ENCODE measurements at places on chromosomes 6 and 20.

- no peak for DNase-seq
These were observed 334.1 kb downstream of the BCKDHB start for GRCh38 chr6:80440496-80441115.

DNA sequence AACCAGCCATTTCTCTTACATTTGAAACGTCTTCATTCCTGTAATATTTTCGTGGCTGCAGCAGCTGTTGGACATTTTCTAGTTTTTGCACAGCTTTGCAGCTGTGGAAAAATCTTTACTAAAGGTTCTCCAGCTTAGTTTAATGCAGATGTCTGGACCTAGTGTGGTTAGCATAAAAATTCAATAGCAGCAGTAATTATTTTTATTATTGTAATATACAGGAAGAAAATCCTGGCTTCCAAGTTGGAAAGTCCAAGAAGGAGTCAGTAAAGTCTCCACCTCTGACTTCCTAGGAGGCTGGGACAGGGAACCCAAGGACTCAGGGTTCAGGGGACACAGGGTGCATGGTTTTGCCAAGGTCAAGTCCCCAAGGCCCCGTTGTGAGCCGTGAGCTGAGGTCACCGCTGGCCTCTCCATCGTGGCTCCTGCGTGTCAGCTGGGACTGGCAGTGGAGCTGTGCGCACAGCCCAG is 230.6 kb downstream of the FNDC1 start:
- no peak for DNase-seq

GRCh38 chr6:19723545-19723944 is 113.6 kb upstream of the ID4 start:
- DNase-seq: no peak

GRCh38 chr6:17923401-17923863 is 64.0 kb downstream of the KIF13A start:
- DNase-seq: no peak

DNA sequence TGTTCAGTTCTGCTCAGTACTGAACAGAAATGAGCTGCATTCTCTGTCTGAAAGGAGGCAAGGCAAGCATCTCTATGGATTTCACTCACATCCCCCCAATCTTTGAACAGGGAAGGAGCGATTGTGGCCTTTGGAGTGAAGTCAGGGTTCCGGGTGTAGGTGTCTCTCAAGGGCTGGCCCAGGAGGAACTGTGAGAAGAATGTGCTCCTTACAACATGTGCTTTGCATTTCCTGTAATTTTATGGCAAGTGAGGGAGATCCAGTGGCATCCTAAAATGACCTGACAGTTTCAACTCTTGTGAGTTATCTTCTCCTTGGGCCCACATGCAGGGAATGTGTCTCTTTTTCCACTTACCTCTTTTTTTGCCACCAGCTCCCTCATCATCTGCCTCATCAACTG is 63.0 kb upstream of the RIN2 start:
- no peak for DNase-seq

- no peak for DNase-seq
These were observed 216.1 kb downstream of the ESR1 start for GRCh38 chr6:152023613-152024012.

DNA sequence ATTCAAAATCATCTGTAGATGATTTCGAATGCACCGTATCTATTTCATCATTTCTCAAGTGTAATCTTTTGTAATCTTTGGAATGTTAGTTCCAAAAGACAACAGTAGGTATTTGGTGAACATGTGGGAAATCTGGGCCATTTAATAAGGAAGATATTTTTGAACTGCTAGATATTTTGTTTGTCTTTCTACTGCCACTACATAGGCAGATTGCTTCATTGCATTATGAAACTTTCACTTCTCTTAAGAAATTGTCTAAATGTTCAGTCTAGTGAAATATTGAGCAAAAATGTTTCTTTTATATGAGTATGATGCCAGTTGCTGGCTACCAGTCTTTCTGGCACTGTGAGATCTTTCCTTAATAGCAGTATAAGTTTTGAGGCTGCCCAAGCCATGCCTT is 527.8 kb upstream of the RNF217 start:
- no peak for DNase-seq

DNA sequence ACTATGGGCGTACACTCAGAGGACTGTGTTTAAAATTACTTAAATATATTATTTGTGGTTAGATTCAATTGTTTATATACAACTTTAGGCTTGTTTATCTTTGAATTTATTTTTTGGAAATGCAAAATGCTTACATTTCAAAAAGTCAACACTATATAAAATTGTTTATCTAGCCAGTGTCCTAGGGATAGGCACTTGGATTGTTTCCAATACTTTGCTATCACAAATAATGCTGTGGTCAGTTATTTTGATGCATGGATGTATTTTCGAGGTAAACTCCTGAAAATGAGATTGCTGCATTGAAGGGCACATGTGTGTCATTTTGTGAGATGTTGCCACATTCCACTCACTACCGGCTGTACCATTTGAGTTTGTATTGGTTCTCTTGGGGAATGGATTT is 213.9 kb downstream of the SLC24A3 start:
- no peak for DNase-seq

GRCh38 chr6:74756923-74757322 is 448.9 kb downstream of the COL12A1 start:
- DNase-seq: no peak

GRCh38 chr6:117687021-117687648 is 11.9 kb downstream of the NUS1 start:
- no peak for DNase-seq

- no peak for DNase-seq
These were observed 29.3 kb downstream of the GCM1 start for GRCh38 chr6:53119349-53119748.

DNA sequence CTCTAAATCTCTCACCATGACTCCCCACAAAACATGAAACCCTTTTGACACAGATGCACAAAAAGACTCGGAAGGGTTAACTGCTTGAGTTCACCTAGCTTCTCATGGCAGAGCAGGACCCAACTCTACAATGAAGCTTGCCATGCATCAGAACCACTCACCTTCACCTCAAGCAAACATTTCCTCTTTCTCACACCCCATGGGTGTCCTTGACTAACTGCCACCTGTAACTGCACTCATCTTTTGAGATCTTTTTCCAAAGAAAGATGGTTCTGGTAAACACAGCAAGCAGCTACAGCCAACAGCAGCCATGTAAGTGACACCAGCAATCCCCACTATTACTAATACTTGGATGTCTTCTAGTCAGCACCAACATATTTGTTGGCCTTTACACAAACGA is 76.5 kb downstream of the EFHC1 start:
- no peak for DNase-seq

DNA sequence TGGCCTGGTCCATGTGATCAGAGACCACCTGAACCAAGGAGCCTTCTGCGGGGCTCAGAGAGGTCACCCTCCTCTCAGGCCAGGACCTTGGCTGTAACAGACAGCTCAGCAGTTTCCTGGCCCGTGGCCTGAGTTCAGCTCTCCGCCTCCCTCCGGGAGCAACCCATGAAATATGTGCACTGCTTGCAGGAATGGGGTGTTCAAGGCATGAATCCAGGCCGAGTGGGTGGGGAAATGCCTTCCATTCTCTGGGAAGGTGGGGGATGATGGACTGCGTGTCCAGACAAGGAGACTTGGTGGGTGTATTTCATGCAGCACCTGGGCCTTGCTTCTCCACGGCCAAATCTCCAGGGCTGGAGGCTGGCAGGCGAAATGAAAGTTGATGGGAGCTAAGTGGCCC is 46.0 kb downstream of the SIRPA start:
- DNase-seq: no peak

GRCh38 chr6:157575436-157576145 is 194.6 kb downstream of the ZDHHC14 start:
- no peak for DNase-seq

DNA sequence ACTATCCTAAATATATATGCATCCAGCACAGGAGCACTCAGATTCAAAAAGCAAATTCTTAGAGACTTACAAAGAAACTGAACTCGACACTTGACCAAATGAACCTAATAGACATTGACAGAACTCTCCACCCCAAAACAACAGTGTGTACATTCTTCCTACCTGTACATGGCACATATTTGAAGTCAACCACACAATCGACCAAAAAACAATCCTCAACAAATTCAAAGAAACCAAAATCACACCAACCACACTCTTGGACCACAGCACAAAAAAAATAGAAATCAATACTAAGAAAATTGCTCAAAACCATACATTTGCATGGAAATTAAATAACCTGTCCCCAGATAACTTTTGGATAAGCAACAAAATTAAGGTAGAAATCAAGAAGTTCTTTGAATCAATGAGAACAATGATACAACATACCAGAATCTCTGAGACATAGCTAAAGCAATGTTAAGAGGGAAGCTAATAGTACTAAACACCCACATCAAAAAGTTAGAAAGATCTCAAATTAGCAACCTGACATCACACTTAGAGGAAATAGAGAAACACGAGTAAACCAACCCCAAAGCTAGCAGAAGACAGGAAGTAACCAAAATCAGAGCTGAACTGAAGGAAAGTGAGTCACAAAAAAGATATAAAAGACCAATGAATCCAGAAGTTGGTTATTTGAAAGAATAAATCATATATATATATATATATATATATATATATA is 12.5 kb upstream of the TREM1 start:
- DNase-seq: no peak

GRCh38 chr6:704046-704445 is 11.1 kb upstream of the EXOC2 start:
- no peak for DNase-seq

GRCh38 chr6:137937834-137938233 is 70.8 kb downstream of the TNFAIP3 start:
- DNase-seq: no peak

GRCh38 chr6:128358244-128358776 is 162.1 kb downstream of the PTPRK start:
- DNase-seq: no peak

DNA sequence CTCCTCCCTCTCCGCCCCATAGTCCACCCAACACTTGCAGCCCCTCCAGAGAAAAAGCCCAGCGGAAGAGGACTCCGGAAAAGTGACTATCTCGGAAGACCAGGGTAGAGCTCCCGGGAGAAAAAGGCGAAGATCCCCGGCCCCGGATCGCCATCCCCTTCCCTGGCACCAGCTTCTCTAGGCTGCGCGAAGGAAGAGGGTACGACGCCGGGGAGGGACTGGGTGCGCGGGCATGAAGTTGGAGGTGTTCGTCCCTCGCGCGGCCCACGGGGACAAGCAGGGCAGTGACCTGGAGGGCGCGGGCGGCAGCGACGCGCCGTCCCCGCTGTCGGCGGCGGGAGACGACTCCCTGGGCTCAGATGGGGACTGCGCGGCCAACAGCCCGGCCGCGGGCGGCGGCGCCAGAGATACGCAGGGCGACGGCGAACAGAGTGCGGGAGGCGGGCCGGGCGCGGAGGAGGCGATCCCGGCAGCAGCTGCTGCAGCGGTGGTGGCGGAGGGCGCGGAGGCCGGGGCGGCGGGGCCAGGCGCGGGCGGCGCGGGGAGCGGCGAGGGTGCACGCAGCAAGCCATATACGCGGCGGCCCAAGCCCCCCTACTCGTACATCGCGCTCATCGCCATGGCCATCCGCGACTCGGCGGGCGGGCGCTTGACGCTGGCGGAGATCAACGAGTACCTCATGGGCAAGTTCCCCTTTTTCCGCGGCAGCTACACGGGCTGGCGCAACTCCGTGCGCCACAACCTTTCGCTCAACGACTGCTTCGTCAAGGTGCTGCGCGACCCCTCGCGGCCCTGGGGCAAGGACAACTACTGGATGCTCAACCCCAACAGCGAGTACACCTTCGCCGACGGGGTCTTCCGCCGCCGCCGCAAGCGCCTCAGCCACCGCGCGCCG is 822 bp downstream of the FOXQ1 start:
- DNase-seq: no peak

DNA sequence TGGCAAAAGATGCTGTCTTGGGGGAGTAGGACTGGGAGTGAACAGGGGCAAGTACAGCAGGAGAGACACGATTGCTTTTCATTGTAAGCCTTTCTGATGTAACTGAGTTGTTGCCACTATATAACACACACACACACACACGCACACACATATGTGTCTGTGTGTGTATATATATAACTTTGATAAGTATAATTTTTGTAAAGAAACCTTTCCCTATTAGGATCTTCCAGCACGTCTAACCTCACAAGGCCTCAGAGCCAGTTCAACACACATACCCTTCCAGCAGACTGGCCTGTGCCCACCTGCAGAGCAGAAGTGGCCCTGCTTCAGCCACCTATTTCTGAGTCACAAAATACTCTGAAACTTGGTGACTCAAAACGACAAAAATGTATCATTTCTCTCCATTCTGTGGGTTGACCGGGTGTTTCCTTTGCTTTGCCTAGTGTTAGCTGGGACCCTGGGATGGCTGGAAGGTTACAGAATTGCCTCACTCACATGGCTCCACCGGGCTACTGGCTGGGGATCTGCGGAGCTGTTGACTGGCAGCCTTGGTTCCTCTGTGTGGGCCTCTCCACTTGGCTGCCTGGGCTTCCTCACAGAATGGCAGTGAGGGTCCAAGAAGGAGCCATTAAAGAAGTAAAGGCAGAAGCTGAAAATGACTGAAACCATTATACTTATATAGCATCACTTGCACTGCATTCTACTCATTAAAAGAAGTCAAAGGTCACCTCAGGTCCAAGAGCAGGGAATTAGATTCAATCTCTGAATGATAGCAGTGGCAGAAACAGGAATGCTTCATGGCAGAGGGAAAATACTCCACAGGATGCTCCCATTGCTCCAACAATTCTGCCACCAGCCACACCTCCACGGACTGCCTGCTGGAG is 126.4 kb downstream of the BANF2 start:
- no peak for DNase-seq

DNA sequence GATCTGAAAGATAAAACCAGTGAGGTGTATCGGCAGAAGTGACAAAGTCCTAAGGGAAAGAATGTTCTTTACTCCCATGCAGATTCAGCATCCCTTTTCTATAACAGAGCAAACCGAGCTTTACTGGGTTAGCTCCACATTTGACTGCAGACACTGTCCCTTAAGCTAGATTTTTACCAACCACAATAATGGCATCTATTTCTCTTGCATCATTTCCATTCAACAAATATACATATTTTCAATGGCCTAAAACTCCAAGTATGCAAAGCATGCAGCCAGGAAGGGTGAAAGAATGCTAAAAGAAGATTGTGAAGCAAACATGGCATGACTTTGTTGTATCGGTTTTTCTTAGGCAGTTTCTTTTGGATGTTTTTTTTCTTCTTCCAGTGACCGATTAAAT is 255.4 kb downstream of the OGFRL1 start:
- no peak for DNase-seq

GRCh38 chr6:137473598-137473997 is 20.6 kb downstream of the OLIG3 start:
- DNase-seq: no peak

- no peak for DNase-seq
These were observed 90.9 kb downstream of the CAP2 start for GRCh38 chr6:17484201-17484849.

- DNase-seq: peak; percentile 57
These were observed 417 bp downstream of the NFATC2 start for GRCh38 chr20:51542033-51542570.

DNA sequence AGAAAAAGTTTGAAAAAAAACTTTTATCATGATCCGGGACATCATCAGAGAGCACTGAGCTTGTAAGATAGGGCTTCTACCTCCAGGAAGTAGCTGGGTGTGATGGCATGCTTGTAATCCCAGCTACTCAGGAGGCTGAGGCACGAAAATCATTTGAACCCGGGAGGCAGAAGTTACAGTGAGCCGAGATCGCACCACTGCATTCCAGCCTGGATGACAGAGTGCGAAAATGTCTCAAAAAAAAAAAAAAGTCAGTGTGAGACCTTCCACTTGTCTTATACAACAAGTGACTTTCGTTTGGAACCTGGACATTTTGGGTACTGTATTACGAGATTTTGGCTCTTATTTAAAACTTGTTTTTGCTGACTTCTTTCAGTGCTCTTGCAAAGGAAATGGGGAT is 5.9 kb upstream of the SLC13A3 start:
- DNase-seq: no peak

All from stimulated activated CD4-positive, alpha-beta T cell treated with anti-CD3 and anti-CD28 coated beads, Interleukin-15, amount 100 ng/mL, for 1 hour (primary cell).